ENCODE measurements at places on chromosomes 1 and 21.

- DNase-seq: no peak
Measured at GRCh38 chr1:10686404-10687040, 109.9 kb downstream of the CASZ1 start.

DNA sequence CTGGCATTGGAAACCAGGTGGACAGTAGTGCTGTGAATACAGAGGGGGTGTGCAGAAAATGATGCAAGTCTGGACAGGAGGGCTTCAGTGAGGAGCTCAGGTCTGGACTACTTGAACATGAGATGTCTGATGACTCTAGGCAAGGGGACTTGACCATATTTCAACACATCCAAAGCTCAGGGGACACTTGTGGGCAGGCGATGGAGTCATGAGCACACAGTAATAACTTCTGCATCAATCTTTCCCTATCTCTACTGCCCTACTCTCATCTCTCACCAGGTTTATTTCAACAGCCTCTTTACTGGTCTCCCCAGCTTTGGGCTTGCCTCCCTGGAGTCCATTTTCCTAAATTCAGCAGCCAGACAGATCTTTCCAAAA, 21.9 kb downstream of the FMO2 start:
- DNase-seq: no peak

DNA sequence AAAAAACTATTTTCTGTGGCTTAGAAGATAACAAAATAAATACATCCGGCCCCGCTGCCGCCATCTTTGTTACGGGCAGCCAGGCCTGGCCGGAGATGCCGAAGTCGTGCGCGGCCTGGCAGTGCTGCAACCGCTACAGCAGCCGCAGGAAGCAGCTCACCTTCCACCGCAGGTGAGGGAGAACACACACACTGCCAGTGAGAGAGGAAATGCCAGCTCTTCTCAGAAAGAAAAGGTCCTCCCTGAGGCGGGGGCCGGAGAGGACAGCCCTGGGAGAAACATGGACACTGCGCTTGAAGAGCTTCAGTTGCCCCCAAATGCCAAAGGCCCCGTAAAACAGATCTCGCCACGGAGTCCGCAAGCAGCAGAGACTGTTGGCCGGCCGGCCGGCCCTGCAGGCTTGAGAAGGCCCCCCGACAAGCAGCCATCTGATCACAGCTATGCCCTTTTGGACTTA, 323.2 kb downstream of the AMY1C start:
- no peak for DNase-seq

- no peak for DNase-seq
Measured at GRCh38 chr1:168482106-168482505, 61.7 kb downstream of the XCL2 start.

GRCh38 chr1:77370161-77370560, 88.3 kb downstream of the AK5 start:
- no peak for DNase-seq

DNA sequence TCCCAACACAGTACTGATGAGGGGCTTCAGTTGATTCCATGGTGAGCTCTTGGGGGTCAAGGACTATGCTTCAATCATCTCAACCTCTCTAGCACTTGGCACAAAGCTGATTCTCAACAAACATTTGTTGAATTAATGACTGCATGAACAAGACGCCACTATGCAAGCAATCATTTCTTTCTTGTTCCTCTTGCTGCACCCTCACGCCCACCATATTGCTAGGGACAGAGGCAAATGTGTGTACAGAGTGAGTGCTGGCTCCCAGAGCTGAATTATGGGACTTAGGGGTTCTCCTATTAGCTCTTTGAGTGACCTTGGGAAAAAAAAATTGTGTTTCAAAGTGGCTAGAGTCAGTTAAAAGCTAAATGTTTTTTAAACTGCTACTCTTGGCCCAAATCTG, 2.5 kb downstream of the ADAR start:
- no peak for DNase-seq

DNA sequence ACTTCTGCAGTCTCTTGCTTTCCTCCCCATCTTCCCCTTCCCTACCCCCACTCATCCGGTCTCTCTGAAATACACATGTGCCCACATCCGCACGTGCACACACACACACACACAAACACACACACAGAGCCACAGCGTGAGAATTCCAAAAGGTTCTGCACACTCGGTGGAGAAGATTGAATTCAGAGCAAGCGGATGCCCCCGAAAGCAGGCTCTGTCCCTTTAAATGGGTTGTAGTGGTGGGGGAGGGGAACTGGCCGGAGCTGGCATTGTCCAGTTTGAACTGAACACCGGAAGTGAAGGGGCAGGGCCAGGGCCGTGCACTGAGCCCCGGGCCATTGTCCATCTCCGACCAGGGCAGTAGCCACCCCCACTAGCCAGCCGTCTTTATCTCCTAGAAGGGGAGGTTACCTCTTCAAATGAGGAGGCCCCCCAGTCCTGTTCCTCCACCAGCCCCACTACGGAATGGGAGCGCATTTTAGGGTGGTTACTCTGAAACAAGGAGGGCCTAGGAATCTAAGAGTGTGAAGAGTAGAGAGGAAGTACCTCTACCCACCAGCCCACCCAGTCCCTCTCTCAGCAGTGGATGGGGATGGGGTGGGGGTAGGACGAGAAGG, 1.3 kb upstream of the LIN28A start:
- no peak for DNase-seq

GRCh38 chr1:234899041-234899729, 229.5 kb downstream of the TOMM20 start:
- no peak for DNase-seq

DNA sequence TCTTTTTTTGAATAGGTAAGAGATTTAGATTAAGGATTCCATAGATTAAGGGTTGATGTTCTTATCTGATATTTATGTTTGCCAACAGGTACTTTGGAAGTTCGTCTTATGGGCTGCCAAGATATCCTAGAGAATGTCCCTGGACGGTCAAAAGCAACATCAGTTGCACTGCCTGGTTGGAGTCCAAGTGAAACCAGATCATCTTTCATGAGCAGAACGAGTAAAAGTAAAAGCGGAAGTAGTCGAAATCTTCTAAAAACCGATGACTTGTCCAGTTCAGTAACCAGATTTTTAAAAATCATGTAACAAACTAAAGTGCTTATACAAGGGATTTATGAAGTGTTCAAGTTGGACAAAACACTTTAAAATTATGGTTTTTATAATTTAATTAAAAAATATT, 100.5 kb downstream of the PKN2 start:
- no peak for DNase-seq

DNA sequence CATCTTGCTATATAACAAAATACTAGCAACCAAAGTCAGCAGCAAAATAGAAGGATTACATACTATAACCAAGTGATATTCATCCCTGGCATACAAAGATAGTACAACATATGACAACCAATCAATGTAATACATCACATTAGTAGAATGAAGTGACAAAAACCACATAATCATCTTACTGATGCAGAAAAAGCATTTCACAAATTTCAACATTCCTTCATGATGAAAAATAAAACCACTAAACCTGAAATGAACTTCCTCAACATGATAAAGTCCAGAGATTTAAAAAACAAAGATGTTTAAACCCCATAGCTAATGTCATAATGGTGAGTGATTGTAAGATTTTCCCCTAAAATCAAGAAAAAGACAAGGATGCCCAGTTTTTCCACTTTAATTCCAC, 18.6 kb downstream of the RO60 start:
- DNase-seq: no peak

DNA sequence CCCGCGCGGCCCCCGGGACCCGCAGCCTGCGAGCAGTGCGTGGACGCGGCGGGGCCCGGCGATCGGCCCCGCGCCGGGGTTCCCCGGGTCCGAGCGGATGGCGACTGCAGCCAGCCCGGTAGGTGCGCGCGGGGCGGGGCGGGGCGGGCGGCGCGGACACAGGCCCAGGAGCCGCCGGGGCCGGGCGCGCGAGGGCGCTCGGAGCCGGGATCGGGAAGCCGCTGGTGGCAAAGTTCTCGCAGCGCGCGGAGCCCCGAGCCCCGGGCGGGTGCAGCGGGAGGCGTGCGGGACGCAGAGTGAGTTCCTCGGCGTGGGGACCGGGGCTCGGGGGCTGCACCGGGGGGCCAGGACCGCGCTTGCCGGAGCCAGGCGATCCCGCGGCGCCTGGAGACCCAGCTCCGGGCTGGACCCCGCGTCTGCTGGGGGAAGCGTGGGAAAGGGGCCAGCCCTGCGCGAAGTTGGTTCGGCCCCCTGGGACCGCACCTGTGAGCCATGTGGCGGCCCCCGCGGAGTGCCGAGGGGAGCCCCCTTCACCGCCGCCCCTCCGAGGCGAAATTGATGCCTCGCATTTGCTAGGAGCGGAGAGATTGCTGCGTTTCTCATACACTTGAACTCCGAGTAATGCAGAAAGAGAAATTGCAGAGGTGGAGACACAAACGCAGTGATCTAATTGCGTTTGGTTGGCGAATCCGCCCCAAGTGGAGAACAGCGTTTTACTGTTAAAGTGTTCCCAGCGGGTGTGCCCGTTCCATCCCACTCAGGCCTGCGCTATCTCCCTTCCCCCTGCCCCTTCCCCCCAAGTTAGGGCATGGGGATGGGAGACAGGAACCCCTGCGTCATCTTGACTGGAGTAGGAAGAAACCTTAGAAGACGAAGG, 228.9 kb upstream of the TMEM51 start:
- no peak for DNase-seq

GRCh38 chr1:53942127-53942957, 3.2 kb downstream of the IFT25 start:
- no peak for DNase-seq

- no peak for DNase-seq
Measured at GRCh38 chr1:108179018-108179417, 21.1 kb downstream of the SLC25A24 start.

DNA sequence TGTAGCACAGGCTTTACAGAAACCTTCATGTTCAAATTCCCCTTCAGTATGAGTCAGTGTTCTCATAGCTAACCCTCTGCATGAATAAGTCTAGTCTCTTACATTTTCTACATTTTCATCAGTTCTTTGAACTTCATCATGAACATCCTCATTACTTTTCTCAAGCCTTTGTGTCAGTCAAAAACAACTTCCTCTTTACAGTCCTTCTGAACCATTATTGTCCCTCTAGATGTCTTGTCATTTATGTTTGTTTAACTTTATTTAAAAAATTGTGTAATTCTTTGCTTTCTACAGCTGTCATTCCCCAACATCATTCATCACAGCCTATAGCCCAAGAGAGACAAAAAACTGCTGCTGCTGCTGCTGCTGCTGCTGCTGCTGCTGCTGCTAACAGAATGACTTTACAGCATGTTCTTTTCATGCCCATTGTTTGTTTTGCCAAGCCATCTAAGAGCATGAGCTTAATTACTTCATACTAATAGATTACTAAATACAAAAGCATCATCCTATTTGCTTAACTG, 133.1 kb downstream of the LRRC40 start:
- DNase-seq: no peak

GRCh38 chr1:55428231-55428630, 213.1 kb upstream of the USP24 start:
- DNase-seq: no peak

- no peak for DNase-seq
Measured at GRCh38 chr1:154819628-154820590, 50.2 kb downstream of the KCNN3 start.

GRCh38 chr21:39087238-39088030, 95.8 kb downstream of the PSMG1 start:
- DNase-seq: no peak

DNA sequence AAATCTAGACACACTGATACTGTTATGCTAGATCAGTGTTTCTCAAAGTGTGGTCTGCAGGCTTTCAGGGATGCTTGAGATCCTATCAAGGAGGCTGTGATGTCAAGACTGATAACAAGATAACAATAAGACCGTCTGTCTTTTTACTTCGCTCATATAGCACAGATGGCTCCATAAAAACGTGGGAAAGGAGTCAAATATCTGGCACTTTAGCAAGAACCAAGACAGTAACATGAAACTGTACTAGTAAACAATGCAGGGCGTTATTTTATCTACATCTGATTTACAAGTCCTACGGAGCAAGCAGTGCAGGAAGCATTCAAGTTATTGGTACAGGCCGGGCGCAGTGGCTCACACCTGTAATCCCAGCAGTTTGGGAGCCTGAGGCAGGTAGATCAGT, 3.6 kb upstream of the SPRR3 start:
- no peak for DNase-seq

- no peak for DNase-seq
Measured at GRCh38 chr1:186967656-186968394, 139.1 kb downstream of the PLA2G4A start.

DNA sequence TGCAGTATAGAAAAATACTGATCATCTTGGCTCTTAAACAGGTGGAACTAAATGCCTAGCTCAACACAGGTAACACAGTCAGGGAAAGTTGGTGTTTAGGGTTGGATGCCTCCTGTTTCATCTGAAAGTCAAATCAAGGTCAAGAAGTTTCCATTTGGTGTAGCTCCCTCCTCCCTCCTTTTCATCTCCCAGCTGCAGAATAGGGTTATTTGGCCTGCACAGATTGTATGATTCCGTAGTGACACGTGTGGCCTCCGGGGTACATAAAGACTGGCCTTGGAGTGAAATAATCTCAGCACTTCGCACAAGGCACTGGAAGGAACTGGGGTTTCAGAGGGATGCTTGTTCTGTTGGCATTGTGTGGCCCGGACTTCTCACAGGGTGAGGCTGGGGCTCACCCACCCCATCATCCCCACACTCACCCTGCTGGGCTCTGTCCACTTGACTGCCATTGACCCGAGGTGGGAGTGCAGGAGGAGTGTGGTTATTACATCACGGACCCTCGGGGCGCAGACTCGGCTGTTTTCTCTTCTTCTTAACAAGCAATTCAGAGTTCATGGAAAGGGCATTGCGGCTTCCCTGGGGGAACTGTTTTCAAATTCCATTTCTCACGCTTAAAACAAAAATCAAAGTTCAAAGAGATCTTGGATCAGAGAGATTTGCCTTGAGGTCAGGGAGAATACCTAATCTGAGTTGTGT, 18.4 kb downstream of the IGSF5 start:
- DNase-seq: no peak

GRCh38 chr1:48823168-48823567, 46.5 kb upstream of the BEND5 start:
- DNase-seq: no peak
